Liver (tissue), 10 donors: ENCODE measurements at places on chromosomes 1 and 21.

DNA sequence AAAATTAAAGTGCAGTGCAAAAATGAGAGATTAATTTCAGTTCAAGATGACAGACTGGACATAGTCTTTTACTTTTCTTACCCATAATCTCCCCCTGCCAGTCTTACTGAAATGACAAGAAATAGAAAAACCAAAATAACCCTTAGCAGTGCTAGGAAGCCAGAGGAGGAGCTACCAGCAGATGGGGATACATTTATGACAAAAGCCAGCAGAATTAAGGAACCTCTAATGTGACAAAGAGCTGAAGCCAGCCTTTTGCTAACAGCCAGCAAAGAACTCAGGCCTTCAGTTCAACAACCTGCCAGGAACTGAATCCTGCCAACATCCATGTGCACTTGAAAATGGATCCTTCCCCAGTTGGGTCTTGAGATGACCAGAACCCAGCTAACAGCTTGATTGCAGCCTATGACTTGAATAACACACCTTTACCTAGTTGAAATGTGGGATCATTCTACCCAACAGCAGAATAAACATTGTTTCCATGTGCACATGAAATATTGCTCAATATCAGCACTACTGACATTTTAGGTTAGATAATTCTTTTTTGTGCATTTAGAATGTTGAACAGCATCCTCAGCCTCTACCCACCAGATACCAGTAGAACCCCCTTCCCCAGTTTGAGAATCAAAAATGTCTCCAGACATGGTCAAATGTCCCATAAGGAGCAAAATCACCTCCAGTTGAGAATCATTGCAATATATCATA, 7.9 kb upstream of the TRAF5 start:
- DNase-seq = no peak

DNA sequence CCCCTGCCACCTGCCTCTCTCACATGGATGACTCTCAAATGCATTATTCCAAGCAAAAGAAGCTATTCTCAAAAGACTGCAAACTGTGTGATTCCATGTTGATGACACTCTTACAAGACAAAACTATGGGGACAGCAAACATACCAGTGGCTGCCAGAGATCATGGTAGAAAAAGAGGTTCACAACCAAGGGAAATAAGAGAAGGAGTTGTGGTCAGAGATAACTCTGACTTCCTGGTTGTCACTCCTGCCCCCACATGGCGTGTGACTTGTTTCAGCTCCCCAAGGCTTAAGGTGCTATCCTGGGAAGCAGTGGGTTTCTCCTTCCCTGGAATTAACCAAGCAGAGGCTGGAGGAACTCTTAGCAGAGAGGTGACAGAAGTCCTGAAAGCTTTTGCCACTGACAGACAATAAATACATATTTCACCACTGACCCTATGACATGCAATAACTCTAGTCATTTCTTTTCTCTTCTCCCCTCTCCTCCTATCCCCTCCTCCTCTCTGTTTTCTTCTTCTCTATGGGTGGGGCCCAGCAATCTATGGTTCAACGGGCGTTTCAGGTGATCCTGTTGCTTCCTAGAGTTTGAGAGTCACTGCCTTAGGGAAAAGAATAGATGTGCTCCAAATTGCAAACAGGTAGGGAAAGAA, 185.1 kb downstream of the FCRL5 start:
- no peak for DNase-seq

GRCh38 chr1:47569681-47570470, 132.0 kb downstream of the FOXD2 start:
- DNase-seq = no peak

DNA sequence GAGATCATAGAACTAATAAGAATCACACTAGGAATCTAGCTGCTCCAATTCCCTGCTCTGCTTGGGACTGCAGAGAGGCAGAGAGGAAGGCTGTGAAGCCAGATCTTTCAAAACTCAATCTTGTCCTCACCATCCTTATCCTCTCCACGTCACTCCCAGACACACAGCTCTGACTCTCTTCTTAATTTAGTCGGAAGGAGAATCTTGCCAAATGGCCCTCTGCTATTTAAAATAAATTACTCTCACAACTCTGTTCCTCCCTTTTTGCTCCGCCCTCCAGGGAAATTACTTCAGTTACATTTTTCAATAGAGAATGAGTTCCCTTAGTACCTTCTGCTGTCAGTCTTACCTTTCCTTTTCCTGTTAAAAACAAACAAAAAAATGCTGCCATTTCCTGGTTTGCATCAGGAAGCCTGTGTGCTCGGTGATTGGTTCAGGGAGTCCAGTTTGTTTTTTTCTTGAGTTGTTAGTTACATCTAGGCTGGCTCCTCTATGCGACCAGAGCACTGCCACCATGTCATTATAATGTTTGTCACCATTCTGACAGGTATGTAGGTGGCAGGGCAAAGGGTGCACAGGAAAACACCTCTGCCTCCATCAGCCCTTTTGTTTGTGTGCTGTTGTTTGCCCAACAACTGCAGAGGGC, 80.1 kb downstream of the FCRL5 start:
- no peak for DNase-seq

DNA sequence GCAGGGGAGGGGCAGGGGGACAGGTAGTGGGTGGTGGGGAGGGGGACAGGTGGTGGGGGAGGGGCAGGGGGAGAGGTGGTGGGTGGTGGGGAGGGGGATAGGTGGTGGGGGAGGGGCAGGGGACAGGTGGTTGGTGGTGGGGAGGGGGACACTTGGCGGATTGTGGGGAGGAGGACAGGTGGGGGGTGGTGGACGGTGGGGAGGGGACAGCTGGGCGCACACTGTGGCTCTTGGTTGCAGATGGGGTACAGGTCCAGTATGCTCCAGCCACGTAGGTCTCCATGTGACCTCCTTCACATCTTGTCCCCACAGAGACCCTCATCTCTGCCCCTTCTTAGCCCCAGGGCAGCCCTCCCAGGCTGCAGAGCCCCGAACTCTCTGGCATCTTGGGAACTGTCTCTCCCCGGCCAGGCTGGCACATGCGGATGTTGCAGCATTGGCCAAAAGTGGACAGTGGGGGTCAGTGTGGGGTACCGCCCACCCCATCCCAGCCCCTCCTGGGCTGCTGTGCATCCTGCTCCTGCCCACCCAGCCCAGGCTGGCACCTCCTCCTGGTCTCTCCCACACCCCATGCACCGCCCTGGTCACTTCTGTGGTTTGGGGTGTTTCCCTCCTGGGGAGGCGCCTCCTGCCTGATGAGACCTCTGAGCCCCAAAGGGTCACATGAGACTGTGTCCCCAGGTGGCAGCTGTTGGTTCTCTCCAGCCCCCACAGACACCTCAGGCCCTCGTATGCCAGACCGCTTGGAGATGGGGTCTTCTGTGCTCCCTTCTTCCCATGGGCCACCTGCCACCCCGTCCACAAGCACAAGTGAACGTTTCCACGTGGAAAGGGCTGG, 7.6 kb upstream of the SLC19A1 start:
- DNase-seq = no peak

DNA sequence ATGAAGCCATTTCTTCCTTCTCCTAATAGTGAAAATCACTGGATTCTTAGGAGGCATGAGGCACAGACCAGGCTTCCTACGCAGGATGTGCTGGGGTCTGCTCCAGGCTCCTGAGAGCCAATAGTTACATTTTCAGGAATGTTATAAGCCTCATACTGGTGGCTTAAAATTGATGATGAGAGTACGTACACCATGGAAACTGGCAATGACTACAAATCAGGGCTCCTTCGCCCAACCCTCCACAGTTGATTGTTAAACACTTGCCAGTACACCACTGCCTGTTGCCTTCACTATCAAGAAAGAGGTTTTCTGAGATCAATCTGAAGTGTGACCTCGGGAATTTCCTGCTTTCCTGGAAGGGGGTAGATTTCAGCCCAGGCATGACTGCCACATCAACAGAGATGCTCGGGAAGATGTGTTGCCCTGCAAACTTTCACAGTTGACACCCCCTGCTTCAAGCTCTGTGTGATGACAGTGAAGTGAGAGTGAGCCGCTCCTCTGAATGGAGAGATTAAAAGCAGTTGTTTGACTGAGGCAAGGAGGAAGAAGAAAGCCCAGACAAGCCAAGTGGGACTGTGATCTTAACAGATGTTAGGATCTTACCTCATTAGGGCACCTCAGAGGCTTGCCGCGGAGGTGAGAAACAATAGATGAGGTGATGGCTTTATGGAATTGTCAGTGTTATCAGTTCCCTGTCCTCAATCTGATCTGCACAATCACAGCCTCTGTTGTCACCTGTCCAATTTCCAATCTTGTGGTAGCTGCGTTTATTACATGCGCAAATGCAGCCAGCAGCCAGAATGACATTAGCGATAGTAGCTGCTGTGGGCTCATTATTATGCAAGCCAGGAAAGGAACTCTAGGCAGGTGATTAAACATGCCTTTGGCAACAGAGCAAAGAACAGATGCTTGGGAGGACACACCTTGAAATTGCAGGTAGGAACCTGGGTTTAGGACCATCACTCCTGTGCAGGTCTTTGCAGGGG, 277.3 kb downstream of the KAZN start:
- DNase-seq = no peak

DNA sequence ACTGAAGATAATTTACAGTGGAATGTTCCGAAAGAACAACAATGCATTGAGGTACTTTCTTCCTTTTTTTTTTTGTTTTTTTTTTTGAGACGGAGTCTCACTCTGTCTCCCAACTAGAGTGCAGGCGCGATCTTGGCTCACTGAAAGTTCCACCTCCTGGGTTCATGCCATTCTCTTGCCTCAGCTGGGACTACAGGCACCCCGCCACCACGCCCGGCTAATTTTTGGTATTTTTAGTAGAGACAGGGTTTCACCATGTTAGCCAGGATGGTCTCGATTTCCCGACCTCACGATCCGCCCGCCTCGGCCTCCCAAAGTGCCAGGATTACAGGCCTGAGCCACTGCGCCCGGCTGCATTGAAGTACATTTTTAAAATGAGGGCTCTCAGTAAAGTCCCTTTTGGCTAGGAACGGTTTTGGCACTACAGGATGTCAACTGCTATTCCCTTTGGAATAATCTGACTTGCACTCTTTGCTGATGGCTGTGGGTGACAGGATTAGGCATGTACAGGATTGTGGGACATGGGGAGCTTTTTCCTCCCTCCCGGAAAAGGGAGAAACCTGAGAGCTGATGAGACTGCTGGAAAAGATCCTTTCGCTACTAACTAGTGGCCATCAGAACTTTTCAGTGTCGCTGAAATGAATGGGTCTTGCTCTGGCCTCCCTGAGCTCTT, 56.9 kb upstream of the EDEM3 start:
- DNase-seq = no peak

DNA sequence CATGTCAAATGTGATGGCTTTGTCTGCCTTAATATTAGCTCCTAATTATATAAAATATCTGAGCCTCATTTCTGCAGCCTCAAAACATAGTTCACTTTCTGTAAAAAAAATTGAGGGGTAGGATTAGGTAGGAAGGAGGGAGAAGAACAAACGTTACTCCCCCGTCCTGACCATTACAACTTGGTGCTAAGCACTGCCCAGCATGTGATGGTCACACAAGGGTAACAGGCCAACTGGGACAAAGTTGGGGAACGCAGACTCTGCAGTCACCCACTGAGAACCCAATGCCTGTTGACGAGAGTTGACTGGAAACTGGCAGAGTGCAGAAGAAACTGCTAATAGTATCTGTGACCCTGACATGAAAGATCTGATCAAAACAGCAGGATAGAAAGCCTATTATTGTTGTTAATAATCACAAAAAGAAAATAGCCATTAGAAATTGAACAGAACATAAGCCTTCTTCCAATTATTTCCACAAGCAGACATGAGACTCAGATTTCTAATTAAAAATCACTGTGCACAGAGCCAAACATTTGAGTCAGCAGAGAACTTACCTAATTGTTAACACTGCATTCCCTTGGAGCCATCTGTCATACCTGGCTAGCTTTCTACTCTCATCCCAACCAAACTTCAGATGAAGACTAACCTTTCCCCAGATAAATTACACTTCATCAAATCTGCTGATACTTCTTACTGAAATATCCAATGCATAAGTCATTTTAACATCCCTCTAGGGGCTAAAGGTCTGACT, 5.5 kb downstream of the SORT1 start:
- no peak for DNase-seq

- DNase-seq = no peak
Measured at GRCh38 chr1:183912265-183912886, 107.5 kb downstream of the RGL1 start.
